ENCODE measurements at places on chromosomes 4 and X.

GRCh38 chr4:119205690-119206089, 6.8 kb upstream of the USP53 start:
- DNase-seq: no peak

- DNase-seq: no peak
Observed at GRCh38 chr4:21544955-21545354, 403.6 kb downstream of the KCNIP4 start.

GRCh38 chr4:153179100-153179499, 25.1 kb upstream of the TRIM2 start:
- no peak for DNase-seq

- peak; percentile 5 for DNase-seq
Observed at GRCh38 chr4:14871676-14872430, 130.4 kb upstream of the CPEB2 start.

- DNase-seq: no peak
Observed at GRCh38 chrX:129739578-129739977, 799 bp downstream of the XPNPEP2 start.

DNA sequence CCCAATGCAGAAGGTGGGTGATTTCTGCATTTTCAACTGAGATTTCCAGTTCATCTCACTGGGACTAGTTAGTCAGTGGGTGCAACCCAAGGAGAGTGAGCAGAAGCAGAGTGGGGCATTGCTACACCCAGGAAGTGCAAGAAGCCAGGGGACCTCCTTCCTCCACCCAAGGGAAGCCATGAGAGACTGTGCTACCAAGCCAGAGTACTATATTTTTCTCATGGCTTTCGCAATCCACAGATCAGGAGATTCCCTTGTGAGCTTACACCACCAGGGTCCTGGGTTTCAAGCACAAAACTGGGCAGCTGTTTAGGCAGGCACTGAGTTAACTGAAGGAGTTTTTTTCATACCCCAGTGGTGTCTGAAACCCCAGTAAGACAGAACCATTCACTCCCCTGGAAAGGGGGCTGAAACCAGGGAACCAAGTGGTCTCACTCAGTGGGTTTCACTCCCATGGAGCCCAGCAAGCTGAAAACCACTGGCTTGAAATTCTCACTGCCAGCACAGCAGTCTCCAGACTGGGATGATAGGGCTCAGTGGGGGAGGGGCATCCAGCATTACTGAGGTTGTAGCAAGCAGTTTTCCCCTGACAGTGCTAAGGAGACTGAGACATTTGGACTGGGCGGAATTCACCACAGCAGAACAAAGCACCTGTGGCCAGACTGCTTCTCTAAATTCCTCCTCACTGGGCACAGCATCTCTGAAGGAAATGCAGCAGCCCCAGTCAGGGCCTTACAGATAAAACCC, 903.4 kb downstream of the TECRL start:
- DNase-seq: no peak

DNA sequence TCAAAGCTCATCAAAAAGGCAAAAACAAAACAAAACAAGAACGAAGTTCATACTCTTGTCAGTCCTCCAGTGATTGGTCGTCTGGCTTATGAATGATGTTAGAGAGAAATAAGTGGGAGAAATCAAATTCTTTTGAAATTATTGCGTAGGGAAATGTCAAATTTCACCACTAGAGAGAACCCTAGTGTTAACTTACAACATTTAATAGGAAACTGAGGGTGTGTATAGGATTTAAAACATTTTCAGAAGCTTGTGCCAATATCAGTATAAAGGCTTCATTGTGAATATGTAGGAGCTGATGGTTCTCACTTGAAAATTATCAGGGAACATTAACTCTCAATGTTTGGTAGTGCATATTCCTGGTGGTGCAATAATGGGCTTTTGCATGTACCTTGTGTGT, 17.4 kb downstream of the ADH6 start:
- DNase-seq: no peak

GRCh38 chr4:112953262-112953661, 96.2 kb upstream of the ANK2 start:
- no peak for DNase-seq

GRCh38 chrX:9566150-9566621, 101.3 kb downstream of the TBL1X start:
- DNase-seq: no peak

DNA sequence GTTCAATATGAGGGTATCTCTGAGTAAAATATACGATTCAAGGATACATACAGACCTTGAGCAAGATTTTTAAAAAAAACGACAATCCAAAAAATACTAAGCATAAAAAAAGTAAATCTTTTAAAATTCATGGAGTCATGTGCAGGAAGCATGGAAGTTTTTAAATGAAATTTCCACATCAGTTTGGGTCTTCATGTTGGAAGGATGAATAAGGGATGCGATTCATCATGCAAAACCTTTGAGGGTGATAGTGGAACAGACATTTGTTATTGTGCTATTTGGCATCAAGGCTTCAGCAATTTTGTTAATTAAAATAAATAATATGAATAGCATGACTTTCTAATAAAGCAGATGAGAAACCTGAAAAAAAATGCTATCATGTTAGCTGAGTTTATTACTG, 815.0 kb upstream of the PCDH10 start:
- DNase-seq: no peak
